ENCODE measurements at places on chromosomes 2 and 18. TPM values are rescaled to one million over a fixed set of nuclear protein-coding genes. Genes with fewer than 3 reads are reported as not detected.

The BCL2 gene
- polyA plus RNA-seq: 0.30 TPM

The EN1 gene
- polyA plus RNA-seq: 4.1 TPM

The SERPINB13 gene
- polyA plus RNA-seq: not detected

The SNED1 gene
- 7.7 TPM for polyA plus RNA-seq

The LINC00305 gene
- not detected for polyA plus RNA-seq

The FBXO15 gene
- 0.54 TPM for polyA plus RNA-seq

The BMP10 gene
- not detected for polyA plus RNA-seq

The BOK gene
- 28.1 TPM for polyA plus RNA-seq

The TMEM17 gene
- polyA plus RNA-seq: 6.0 TPM

The NEU2 gene
- polyA plus RNA-seq: not detected

DNA sequence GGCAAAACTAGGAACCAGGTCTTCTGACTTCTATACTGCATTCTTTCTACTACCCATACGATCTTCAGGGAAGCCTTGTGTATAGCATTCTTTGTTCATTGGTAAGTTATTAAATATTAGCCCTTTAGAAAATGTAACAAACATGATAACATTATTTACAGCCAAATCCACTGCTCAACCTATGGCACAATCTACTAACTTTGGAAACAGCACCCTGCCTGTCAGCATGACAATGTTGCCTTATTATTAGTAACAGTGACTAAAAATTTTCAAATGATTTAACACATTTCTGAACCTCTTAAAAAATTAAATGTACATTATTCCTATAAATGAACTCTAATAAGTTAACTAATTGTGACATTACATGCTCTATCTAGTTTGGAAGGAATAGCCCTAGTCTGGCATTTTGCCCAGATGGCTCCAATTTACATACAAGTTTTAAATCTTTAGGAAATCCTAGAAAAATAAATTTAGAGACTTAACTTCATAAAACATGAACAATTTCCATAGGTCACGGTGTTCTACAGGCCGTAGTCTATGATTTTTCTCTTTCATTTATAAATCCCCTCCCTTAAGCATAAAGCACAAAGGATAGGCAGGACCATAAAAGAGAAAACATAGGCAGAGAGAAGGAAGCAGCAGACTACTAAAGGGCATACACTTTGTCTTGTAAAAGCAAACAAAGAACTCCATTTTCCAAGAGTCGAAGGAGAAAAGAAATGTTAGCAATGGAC lies 33.7 kb downstream of the YES1 start:
- DNase-seq: no peak

GRCh38 chr2:26193578-26194231 lies 20.8 kb downstream of the GAREM2 start:
- peak; percentile 63 for DNase-seq

- DNase-seq: no peak
These were observed 31.0 kb upstream of the WDSUB1 start for GRCh38 chr2:159317392-159318088.

DNA sequence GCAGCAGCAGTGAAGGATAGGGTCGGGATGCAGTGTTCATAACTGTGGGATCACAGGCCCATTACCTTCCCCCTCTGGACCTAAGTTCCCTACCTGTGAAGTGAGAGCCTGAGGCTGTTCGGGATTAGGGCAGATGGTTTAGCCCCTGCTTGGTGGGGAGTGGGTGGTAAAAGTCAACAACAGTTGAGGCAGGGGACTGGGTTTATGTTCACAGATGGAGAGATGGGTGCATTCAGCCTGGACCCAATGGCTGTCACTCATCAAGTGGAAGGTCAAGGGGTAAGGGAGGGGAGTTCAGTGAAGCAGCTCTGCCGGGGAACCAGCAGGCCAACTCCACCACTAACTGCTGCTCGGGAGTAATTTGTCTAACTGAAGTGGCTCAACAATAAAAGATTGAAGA lies 180.4 kb downstream of the FAM210A start:
- DNase-seq: no peak

GRCh38 chr2:36013064-36013463 lies 342.5 kb upstream of the CRIM1 start:
- no peak for DNase-seq

DNA sequence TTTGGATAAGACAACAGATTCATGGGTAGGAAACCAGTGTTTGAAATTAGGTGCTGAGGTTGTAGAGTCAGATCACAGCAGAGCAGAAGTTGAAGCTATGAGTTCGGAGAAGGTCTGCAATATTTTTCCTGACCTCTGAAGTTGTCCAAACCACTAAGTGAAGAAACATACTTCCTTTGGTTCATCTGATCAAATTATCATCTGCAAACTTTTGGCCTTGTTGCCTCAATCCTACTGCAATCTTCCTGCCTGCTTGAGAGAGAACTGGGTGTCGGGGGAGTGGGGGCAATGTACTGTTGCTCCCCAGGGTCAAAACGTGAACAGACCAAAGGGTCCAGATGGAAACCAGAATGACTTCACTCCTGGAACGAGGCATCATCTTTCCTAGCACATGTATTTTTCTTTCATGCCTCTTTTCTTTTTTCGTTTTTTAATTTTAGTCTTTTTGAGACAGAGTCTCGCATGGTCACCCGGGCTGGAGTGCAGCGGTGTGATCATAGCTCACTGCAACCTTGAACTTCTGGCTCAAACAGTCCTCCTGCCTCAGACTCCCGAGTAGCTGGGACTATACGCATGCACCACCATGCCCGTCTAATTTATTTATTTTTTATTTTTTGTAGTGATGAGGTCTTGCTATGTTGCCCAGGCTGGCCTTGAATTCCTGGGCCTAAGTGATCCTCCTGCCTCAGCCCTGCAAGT lies 42.7 kb downstream of the RAB31 start:
- no peak for DNase-seq

DNA sequence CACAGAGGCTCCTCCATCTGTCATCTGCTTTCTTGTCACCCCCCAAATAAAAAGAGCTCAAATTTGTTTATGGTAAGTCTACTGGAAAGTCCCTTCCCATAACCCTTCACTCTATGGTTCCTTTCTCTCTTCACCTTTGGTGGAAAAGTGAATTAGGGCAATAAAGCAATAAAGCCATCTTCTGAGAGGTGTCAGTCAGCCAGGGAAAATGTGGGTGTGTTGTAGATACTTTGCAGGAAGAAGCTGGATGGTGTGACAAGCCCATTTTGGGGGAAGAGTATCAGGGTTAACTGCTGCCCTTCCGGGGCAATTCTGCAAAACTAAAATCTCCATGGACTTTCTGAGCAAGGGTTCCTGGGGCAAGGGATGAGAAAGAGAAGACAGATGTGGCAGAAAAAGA lies 197.9 kb downstream of the SH3BP4 start:
- no peak for DNase-seq

- DNase-seq: no peak
These were observed 236.1 kb upstream of the SIX3 start for GRCh38 chr2:44705356-44705755.

- peak; percentile 41 for DNase-seq
These were observed 181.7 kb upstream of the ETAA1 start for GRCh38 chr2:67215214-67216055.

DNA sequence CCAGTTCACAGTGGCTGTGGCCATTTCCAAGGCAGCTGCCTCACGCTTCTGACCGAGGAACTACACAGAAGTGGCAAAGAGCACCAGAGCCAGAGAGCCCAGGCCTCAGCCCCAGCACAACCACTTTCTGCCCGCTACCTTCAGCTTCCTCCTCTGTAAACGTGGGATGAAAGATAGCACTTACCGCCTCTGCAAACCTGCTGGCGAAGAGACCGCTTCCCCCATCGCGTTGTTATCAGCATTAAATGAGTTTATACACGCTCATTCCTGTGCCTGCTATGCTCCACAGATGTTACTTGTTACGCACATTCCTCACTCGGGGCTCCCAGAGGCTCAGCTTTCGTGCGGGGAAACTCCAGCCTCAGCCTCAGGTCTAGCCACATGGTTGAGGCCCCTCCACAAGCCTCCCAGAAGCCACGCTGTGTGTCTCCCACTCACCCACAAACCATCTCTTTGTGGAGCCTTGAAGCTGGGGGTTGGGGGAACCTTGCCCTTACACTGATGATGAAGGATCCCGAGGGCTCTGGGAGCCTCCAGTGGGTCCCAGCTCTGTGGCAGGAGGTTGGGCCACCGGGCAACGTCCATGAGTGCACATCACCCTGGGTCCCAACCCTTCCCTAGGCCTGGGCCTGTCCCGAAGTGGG lies 63.3 kb upstream of the SMAD7 start:
- DNase-seq: no peak

DNA sequence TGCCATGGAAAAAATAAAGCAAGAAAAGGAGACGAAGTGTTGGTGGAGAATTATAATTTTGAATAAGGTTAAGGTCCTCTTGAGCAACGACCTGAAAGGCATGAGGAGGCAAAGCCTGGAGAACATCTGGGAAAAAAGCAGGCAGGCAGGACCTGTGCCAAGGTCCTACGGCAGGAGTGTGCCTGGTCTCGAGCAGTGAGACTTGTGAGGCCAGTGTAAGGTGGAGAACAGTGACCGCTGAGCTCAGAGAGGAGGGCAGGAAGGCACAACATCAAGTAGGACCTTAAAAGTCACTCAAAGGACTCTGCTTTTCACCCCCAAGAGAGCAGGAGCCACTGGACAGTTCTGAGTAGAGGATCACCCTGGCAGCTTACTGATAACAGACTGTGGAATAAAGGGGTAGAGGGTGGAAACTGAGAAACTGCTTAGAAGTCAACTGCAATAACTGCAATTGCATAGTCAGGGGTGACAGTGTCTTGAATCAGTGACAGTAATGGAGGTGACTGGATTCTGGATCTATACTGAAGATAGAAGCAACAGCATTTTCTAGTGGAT lies 3.5 kb downstream of the NOL10 start:
- DNase-seq: no peak

- DNase-seq: peak; percentile 77
These were observed 37.2 kb downstream of the CREG2 start for GRCh38 chr2:101349893-101350662.

GRCh38 chr2:79487399-79487798 lies 25.5 kb upstream of the CTNNA2 start:
- no peak for DNase-seq

DNA sequence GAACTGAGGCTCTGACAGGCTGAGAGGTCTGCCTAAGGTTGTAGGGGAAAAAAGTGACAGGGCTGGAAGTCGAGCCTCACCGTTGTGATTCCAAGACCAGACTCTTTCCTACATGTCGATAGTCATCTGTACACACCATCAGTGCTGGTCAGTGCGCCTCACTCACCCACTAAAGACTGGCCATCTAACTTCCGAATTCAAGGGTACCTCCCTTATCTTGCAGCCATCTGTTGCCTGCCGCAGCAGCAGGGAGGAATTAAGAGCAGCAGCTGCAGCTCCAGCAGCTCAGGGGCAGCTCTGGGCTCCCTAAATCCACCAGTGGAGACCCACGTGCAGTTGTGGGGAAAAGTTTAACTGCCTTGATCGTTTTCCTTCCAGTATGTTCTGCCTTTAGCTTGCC lies 32.6 kb upstream of the GPR39 start:
- no peak for DNase-seq

- DNase-seq: peak; percentile 77
These were observed 4.4 kb downstream of the SMAD7 start for GRCh38 chr18:48946329-48946835.

- no peak for DNase-seq
These were observed 96.6 kb downstream of the MAP4K4 start for GRCh38 chr2:101794141-101794540.

DNA sequence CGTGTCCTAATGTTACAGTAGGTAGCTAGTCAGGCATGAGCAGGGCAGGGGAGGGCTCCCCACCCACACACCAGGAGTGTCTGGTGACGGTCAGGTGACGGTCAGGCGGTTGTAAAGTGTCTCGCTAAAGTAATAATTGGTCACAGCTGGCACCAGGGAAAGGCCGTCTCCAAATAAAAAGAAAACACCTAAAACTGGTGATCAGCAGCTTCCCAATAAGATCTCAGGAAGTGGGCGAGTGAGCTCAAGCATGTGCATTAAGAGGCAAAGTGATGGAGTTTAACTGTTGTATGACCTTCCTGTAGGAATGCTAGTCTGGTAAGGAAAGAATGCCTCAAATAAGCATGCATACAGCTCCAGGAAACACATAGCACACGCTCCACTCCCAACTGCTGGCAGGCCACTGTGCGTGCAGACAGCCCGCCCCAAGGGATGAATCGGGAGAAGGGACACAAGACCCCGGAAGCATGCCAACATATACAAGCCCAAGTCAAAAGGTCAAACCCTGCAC lies 177.1 kb downstream of the RNF144A start:
- DNase-seq: no peak

GRCh38 chr2:194556629-194557028 lies 1100.4 kb upstream of the SLC39A10 start:
- DNase-seq: no peak

- DNase-seq: no peak
These were observed 341.6 kb upstream of the LRP1B start for GRCh38 chr2:142472382-142472781.

- no peak for DNase-seq
These were observed 935.9 kb upstream of the LRATD1 start for GRCh38 chr2:13696601-13697000.

- DNase-seq: peak; percentile 40
These were observed 11.6 kb upstream of the RBFA start for GRCh38 chr18:80022613-80023012.

GRCh38 chr18:50653402-50654093 lies 93.7 kb downstream of the MAPK4 start:
- DNase-seq: no peak

DNA sequence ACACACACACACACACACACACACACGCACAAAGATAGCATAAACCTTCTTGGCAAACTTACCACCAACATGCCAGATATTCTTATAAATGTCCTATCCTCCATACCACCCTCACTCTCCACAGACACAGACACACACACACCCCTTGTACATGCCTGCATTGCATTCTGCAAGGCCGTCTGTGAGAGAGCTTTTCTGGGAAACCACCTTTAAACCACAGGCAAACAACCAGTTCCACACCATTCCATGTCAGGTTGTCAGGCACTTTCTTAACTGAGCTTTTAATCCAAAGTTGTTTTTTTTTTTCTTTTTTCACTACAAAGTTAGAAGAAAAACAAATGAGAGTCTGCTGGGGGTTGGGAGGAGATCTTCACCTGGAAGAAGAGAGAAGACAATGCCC lies 221.1 kb downstream of the C1D start:
- DNase-seq: no peak

DNA sequence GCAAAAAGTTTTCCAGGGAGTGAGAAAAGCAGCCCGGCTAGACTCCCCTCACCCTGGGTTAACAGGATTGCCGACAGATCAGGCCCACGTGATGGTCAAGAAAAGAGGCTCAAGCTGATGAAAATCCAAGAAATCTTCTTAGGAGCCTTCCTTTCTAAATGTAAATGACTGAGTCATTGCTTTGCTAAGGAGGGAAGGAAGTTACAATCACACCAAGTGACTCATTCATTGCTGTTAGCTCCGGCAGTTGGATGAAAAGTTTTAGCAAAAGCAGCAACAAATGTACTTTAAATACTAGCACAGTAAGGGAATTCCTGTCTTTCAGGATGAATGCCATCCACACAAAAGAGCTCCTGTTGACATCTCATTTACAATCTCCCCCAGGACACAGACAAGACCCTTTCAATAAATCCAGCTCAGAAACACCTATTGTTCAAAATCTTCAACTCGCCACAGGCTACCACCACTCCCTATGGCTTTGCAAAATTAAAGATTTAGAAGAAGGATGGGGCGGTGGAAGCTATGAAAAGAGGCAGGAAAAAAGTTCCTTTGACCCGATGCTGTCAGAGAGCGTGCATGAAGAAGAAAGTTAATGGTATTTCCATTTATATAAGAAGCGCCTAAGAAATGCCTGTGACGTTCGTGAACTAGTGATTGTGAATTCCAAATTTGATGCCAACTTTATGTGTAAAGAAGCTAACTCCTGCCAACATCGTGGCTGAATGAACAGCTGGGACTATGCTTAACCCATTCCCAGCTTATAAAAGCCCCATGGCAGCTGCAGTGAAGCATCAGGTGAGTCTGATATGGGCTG lies 153.7 kb downstream of the TGIF1 start:
- DNase-seq: peak; percentile 98
